Parietal lobe (tissue), 2 donors: ENCODE measurements at places on chromosomes 6 and 20. TPM values are rescaled to one million over a fixed set of nuclear protein-coding genes. Genes with fewer than 3 reads are reported as not detected.

Gene FAM217B
- total RNA-seq: 29.7 TPM

Gene F13A1
- 2.5 TPM for total RNA-seq

Gene RNF182
- total RNA-seq: 71.1 TPM

Gene FAM83C
- not detected for total RNA-seq

Gene PREX1
- 45.7 TPM for total RNA-seq

Gene FBXO5
- 10.0 TPM for total RNA-seq

Gene CD2AP
- 33.2 TPM for total RNA-seq

Gene FABP7
- 887 TPM for total RNA-seq

Gene SYTL3
- total RNA-seq: 2.5 TPM

Gene PERP
- 0.94 TPM for total RNA-seq

Gene OLIG3
- total RNA-seq: not detected

Gene TRIM40
- not detected for total RNA-seq

Gene RSPO4
- not detected for total RNA-seq

Gene FOXP4
- 3.4 TPM for total RNA-seq

Gene C20orf144
- total RNA-seq: 0.31 TPM

Gene MOG
- 0.31 TPM for total RNA-seq

Gene DZANK1
- total RNA-seq: 6.6 TPM

Gene CD93
- 10.3 TPM for total RNA-seq

Gene DSP
- 2.5 TPM for total RNA-seq

Gene PBOV1
- total RNA-seq: not detected

Gene MEI4
- 0.31 TPM for total RNA-seq

Gene TRAPPC3L
- not detected for total RNA-seq

Gene ZFP64
- 16.9 TPM for total RNA-seq

Gene TBC1D7
- total RNA-seq: 53.5 TPM
